ENCODE measurements at places on chromosomes 5 and 9.

DNA sequence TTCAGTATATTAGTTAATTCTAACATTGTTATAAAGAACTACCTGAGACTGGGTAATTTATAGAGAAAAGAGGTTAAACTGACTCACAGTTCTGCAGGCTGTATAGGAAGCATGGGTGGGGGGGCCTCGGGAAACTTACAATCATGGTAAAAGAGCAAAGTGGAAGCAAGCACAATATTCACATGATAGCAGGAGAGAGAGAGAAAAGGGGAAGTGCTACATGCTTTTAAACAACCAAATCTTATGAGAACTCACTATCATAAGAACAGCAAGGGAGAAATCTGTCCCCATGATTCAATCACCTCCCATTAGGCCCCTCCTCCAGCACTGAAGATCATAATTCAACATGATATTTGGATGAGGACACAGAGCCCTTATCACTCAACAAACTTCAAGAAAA lies 324.9 kb downstream of the ZNF608 start:
- DNase-seq, result no peak

DNA sequence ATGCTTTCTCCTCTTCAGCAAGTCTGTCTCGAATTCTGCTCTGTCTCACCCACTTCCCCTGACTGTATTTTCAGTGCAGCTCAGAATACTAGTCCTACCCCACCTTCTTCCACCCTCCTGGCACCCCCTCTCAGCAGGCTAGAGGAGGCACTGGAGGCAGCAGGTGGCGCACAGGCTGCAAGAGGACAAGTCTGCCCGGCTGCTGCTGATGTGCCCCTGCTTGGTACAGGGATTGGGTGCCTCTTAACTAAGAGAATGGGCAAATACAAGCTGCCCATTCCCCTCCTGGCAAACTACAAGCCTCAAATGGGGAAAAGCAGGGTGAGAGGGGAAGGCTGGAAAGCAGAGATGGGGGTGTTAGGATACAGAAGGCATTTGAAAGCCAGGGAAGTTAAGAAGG lies 5.1 kb downstream of the TLN1 start:
- no peak for DNase-seq

- no peak for DNase-seq
Observed at GRCh38 chr9:38727497-38728001, 7.6 kb upstream of the FAM240B start.

DNA sequence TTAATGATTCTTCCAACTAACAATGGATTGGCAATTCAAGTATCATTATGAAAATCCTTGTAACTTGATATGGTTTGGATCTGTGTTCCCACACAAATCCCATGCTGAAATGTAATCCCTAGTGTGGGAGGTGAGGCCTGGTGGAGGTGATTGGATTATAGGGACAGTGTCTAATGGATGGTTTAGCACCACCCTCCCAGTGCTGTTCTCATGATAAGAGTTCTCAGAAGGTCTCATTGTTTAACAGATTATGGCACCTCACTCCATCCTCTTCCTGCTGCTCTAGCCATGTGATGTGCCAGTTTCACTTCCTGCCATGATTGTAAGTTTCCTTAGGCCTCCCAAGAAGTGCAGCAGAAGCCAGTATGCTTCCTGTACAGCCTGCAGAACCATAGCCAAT lies 1116.2 kb upstream of the EDIL3 start:
- DNase-seq, result no peak

- DNase-seq, result no peak
Observed at GRCh38 chr9:113625486-113625885, 162.0 kb downstream of the RGS3 start.

DNA sequence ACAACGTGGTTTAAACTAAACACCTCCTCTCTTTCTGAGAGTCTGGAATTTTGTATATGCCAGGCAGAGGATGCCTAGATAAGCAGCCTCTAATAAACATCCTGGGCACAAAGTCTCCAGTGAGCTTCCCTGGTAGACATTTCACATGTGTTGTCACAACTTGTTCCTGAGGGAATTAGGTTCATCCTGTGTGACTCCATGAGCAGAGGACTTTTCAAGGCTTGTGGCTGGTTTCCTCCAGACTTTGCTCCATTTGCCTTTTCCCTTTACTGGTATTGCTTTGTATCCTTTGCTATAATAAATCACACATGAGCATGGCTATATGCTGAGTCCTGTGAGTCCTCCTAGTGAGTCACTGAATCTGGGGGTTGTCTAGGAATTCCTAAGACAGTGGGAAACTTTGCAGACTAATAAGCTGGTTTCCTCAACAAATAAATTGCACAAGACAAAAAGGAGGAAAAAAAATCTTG lies 77.4 kb downstream of the NR2F1-AS1 start:
- no peak for DNase-seq

- no peak for DNase-seq
Observed at GRCh38 chr9:4486176-4486575, 4.1 kb upstream of the SLC1A1 start.

- DNase-seq, result no peak
Observed at GRCh38 chr5:120293796-120294195, 170.3 kb upstream of the PRR16 start.

- DNase-seq, result no peak
Observed at GRCh38 chr5:639253-639530, 27.1 kb downstream of the CEP72 start.

DNA sequence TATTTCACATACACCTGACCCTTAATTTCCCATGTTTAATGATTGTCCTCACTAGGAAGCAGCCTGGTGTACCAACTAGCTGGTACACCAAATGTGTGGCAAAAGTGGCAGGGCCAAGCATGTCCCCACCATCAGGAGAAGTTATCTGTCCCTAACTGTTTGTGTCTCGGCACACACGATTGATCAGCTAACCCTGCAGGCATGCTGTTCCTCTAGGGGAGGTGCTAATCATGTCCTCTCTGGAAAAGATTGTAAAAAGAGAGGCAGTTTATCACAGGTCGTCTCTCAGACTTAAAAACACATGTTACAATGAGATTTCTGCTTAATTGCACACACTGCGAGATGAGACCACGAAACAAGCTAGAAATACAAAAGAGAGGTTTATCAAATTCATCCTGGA lies 342.7 kb downstream of the DIRAS2 start:
- DNase-seq, result no peak

- no peak for DNase-seq
Observed at GRCh38 chr9:123725389-123725788, 204.5 kb downstream of the DENND1A start.

DNA sequence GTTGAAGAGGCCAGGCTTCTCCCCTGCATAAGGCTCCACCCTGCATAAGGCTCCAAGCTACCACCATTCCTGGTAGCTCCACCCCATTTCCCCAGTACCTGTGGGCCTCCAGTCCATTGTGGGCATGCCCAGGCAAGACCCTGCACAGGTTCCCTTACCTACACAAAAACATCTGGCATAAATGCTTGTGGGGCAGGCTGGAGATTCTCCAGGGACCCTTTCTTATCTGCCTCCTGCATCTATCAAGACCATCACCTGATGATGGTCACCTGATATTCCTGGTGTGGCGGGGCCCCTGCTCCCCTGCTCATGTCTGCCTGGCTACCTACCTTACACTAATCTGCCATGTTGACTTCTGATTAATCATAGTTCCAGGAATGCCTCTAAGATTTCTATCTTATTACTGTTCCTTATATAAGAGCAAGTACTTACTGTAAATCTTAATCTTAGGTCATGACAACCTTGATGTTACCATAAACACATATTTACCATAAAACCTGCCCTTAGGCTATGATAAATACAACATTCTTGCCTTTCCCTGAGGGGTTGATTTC lies 41.0 kb downstream of the FGD3 start:
- DNase-seq, result no peak

DNA sequence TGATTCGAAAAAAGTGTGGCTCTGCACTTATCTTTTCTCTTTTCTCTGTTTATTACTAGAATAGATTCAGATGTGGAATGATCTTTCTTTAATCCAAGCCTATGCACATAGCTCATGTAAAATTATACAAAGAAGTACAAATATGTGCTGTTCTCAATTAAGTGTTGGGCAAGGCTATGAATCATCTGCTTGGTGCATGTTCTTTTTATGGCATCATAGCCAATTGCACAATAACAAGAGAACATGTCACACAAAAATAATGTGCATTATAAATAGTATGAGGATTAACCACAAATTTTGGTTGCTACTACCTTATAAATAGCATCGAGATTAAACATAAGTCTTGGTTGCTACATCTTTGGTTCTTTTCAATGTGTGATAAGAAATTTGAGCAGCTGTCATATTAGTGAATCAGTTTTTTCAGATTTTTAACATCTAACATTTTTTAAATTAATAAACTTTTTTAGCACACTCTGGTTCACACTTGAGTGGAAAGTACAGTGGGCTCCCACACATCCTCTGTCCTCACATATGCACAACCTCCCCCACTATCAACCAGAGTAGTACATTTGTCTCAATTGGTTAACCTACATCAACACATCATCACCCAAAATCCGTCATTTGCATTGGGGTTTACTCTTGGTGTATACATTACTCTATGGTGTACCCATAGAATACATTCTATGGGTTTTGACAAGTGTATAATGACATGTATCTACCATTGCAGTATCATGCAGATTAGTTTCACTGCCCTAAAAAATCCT lies 6.8 kb upstream of the RECK start:
- no peak for DNase-seq

- no peak for DNase-seq
Observed at GRCh38 chr9:110514897-110515296, 64.6 kb downstream of the SVEP1 start.

DNA sequence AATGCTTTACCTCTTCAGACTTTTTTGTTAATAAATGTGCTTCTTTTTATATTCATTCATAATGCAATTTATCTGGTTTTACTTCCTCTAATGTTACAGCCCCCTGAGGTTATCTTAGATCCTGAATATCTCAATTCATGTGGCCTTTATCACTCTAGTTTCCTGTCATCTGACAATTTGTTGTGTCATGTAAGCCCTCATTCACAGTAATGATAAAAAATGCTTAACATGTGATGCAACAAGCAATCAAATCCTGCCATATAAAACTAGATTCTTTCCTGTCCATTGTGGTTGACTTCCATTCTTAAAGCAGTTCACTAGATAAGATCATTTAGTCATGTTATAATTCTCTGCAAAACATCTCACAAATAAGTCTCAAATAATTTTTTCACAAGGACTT lies 991.2 kb upstream of the ACO1 start:
- no peak for DNase-seq

DNA sequence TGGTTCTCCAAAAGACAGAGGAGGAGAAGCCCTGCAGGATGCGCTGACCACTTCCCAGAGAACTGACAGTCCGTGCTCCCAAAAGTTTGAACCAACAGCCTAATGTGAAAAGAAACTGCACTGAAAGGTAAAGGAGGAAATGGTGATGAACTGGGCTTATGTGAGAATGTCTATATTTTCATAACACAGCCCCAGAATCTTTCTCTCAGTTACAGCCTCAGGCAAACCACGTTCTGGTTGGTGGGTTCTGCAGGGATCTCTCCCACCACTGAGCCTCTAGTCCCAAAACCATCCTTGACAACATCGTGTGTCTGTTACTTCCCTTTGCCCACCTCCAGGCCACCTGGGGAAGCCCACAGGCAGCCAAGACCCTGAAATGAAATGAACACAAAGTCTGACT lies 23.9 kb downstream of the SPARC start:
- DNase-seq, result no peak

- peak; percentile 33 for DNase-seq
Observed at GRCh38 chr5:400282-401145, 42.5 kb upstream of the EXOC3 start.

- DNase-seq, result no peak
Observed at GRCh38 chr9:78871452-78872331, 574.8 kb downstream of the PSAT1 start.

GRCh38 chr5:38404667-38405276 lies 146.4 kb downstream of the EGFLAM start:
- no peak for DNase-seq

DNA sequence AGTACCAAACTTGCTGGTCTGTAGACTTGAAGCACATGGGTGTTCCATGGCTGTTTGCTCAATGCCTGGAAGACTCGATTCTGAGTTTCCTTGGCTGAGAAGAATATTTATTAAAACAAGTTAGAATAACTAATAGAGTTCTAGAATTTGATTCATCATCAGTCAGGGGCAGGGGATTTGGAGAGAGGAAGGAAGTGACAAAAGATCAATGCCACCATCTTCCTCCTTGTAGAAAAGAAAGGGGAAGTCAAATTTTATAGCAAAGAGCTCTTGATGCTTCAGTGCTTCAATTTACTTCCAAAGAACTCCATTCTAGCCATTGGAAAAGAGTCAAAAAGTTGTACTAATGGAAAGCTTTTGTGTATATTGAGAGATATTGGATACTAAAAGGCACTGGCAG lies 236.3 kb downstream of the MCTP1 start:
- DNase-seq, result no peak

- no peak for DNase-seq
Observed at GRCh38 chr5:115343855-115344254, 47.4 kb upstream of the CCDC112 start.

DNA sequence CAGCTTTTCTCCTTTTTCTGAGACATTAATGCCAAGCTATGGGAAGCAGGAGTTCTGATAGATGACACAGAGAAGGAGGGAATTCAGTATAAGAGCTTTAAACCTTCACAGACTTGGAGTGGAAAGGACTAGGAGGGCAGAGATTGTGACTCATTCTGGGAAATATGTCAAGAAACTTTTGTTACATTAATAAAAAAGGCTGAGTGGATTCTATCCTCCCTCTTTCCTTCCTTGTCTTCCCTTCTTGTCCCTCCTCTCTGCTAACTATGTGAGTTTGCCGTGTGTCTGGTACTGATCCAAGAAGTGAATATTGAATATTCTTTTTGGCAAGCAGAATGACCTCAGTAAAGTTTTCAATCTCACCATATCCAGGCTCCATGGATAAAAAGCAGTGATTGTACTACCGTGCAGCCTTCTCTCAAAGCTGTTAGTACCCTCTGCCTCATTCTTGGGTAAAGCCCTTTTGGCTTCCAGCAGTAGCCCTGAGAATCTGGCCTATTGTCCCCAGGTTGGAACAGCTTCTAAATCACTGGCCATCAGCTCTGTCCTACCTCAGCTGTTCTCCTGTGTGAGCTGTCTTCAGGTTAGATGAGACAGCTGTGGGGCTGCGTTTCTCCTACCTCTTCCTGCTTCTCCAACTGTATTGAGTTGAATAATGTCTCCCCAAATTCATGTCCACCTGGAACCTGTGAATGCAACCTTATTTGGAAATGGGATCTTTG lies 73.9 kb downstream of the ATG10 start:
- DNase-seq, result peak; percentile 33

DNA sequence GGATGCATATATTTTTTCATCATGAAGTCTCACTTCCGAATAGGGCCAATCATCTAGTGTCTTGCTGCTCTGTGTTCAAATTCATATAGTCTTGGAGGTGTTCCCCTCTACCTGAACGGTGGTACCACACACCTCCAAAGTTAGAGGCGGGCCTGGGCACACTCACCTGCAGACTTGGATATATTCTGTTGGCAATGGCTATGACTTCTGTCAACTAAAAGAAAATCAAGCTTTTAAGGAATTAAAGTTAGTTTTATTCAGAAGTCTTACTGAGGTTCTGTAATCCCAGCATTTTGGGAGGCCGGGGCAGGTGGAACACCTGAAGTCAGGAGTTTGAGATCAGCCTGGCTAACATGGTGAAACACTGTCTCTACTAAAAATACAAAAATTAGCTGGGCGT lies 2.6 kb upstream of the NIPAL4 start:
- no peak for DNase-seq

- no peak for DNase-seq
Observed at GRCh38 chr9:77534376-77535057, 113.6 kb downstream of the GNA14 start.

Data from urinary bladder (tissue), 4 donors.